AG08396 (cell line): ENCODE measurements at places on chromosomes 1 and 21.

GRCh38 chr1:25030674-25031589, 100.9 kb upstream of the RUNX3 start:
- no peak for DNase-seq

DNA sequence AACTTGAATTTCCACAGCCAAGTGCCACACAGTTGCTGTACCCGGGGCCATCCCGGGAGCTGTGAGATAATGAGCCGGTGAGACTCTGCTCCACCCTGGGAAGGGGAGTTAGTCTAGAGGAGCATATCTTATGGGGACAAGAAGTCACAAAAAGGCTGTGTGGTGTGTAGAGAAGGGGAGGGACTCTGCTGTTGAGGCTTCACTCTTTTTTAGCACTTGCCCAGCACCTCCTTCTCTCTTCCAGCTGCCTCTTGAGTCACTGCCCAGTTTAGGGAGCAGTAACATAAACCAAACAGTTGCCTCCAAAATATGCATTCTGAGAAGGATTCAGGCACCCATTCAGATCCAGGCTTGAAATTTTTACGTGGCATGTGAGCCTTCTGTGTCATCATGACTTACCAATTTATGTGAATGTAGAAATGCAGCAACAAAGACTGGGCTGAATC, 744 bp upstream of the WDR26 start:
- peak; percentile 79 for DNase-seq

DNA sequence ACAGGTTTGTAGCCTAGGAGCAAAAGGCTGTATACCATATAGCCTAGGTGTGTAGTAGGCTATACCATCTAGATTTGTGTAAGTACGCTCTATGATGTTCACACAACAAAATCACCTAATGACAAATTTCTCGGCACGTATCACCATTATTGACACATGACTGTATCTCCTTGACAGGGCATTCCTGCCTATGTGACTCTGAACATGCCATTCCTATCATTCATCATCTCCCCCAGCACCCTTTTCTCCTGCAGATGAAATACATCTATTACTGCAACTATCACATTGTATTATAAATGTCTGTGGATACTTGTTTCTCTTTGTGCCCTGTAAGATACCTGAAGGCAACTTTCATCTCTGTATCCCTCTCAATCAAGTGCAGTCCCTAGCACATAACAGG, 29.9 kb downstream of the TP53BP2 start:
- DNase-seq = no peak

DNA sequence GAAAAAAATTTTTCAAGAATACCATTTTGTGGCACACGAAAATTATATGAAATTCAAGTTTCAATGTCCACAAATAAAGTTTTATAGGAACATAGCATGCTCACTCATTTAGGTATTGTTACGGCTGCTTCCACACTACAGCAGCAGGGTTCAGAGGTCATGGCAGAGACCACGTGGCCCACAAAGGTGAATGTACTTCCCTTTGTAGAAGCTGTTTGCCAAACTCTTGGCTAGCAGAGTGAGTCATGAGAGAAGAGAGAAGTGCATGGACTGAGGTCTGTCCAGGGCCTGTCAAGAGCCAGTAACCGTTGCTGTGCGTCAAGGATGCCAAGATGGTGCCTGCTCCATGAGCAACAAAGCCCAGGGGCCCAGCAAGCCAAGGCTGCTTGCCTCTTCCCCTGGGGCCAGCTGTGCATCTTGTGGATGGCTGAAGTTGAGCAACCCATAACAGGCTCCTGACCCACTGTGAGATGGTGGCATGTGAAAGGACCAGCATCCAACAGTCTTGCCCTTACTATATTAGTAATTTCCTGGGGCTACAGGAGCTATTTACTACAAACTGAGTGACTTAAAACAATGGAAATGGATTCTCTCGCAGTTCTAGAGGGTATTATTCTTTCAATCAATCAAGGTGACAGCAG, 64.8 kb upstream of the ATP5PO start:
- no peak for DNase-seq

DNA sequence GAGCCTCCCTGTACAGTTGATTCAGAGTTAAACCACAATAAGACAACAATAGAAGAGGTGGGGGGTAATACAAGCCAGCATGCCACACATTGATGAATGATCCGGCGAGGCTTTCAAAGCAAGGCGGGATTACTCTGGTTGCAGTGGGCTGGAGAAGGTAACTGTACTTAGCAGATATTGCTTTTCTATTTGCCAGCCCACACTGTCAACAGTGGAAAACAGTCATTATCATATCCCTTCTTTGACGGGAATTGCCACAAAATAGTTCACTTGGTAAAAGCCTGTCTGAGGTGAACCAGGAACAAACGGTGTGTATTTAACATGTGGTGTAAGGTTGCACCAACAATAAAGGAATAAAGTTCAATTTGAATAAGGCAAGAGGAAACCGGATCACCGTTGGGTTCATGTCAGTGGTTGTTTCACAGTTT, 5.8 kb upstream of the KCNJ15 start:
- DNase-seq = no peak

- DNase-seq = no peak
These were observed 284.2 kb upstream of the POU3F1 start for GRCh38 chr1:38330799-38331198.
